ENCODE measurements at places on chromosomes 3 and 15.

DNA sequence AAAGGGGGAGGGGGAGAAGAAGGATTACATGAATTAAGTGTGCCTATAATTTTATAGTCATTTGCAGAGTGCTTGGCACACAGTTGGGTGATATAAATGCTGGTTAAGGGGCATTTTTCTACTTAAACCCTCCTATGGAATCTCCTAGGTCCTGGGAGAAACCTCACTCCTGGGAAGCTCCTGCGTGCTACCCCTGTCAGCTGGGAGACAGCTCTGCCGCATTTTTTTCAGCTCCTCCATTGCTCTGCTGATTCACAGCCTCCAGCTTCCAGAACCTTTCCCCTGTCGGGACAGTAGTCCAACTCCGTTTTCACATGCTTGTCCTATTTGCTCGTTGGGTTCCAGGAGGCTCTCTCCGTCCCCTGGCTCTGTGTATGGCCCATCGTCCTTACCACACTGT lies 59.2 kb downstream of the CHRD start:
- H3K4me3 ChIP-seq: no peak overlapping the region
- no peaks in the 10 kb centered on the region for H3K27me3 ChIP-seq
- H3K36me3 ChIP-seq: no peaks in the 10 kb centered on the region
- H3K27ac ChIP-seq: no peak overlapping the region
- H3K4me1 ChIP-seq: no peaks in the 10 kb centered on the region

DNA sequence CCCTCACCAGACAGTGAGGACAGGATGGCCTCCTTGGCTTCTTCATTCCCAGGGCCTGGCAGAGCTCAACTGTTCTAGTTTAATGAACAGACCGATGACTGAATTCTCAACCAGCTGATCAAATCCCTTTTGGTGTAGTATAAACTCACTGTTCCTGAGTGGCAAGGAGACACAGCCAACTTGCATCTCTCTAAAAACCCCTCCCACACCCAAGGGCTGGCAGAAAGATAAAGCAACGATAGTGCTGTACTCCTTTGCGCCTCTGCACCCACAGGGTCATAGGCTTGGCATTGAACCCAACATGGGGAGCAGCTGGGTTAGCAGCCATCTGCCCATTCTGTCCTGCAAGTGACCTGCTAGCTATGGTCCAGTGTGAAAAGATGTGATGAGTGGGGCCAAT lies 103.2 kb downstream of the RYK start:
- no peaks in the 10 kb centered on the region for H3K4me1 ChIP-seq
- no peak for DNase-seq
- no peaks in the 10 kb centered on the region for H3K36me3 ChIP-seq
- no peak overlapping the region for H3K4me3 ChIP-seq
- H3K27ac ChIP-seq: no peak overlapping the region

GRCh38 chr15:47846876-47847275 lies 129.6 kb downstream of the SEMA6D start:
- H3K27ac ChIP-seq: no peak overlapping the region
- no peak for DNase-seq

DNA sequence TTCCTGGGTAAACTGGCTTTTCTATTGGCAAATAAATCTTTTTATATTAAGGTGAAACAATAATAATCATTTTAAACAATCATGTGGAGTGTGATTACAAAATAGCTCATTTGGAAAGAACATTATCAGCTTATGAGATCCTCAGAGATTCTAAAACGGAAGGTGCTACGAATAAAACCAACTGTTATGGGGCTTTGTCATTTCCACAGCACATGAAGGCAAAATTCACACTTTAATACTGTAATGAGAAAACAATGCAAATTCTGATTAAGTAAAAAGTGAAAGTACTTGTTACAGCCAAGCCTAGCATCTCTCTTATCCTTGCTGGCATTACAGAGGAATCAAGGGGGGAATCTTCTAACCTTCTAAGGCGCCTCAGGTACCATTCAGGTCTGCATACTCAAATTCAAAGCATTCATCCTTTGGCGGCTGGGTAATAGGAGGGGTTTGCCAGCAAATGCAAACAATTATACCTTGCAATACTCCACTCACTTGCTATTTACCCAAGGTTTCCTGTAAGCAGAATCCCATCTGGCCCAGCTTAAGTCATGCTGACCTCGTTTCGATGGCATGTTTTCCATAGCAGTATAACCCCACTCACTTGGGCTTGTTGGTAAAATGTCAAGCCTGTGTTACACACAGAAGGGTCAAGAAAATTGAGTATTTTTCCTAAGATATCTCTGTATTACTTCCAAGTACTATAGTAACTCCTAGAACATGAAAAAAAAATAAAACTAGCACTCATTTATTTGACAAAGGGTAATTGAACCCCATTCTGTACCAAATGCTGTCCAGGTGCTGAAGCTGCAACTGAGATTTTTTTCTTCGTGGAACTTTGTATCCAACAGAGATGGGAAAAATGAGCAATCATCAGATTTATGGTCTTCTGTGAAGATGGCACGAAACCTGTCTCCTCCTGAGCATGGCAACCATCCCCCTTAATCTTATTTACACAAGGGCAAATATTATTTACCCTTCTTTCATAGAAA lies 183.7 kb upstream of the LMCD1 start:
- no peaks in the 10 kb centered on the region for H3K36me3 ChIP-seq
- H3K27ac ChIP-seq: no peak overlapping the region
- peaks cover 9% of the 10 kb centered on the region for H3K4me1 ChIP-seq
- peak; percentile 90 for DNase-seq
- no peaks in the 10 kb centered on the region for H3K27me3 ChIP-seq

DNA sequence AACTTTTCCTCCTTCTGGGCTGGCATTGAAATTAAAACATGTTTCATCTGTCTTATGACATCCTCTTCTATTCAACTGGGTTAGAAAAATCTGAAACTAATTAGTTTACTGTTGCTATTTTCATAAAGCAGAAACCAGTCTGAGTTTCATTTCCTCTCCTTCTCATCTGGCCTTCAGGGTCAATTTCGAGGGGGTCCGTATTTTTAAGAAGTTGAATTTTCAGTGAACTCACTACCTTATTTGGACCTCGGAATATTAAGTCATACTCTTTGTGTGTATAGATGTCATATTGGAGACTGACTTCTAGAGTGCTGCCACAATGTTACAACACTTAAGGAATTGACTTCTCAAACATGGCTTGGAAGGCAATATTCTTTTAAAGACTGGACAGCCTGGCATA lies 485.9 kb downstream of the SQOR start:
- H3K36me3 ChIP-seq: no peaks in the 10 kb centered on the region
- no peak for DNase-seq
- H3K4me3 ChIP-seq: no peak overlapping the region
- no peaks in the 10 kb centered on the region for H3K4me1 ChIP-seq
- no peak overlapping the region for H3K27ac ChIP-seq
- H3K27me3 ChIP-seq: no peaks in the 10 kb centered on the region

DNA sequence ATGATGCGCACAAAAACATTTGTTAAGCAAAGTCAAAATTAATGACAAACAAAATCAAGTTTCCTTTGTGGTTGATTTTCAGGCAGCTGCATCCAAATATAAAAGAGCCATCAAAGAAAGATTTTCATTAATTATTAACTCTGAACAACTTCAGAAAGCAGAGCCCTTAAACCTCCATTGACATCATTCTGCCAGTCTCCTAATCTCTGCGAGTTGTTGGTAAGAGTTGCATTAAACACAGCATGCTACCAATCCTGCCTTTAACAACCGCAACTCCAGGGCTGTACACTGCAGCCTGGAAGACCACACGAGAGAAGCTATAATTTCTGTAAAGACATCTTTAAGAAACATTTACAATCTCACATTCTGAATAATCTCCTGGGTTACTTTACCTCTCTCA lies 204.6 kb downstream of the NR2F2 start:
- no peak overlapping the region for H3K4me3 ChIP-seq
- DNase-seq: no peak
- no peaks in the 10 kb centered on the region for H3K27me3 ChIP-seq
- no peaks in the 10 kb centered on the region for H3K4me1 ChIP-seq
- H3K36me3 ChIP-seq: no peaks in the 10 kb centered on the region

DNA sequence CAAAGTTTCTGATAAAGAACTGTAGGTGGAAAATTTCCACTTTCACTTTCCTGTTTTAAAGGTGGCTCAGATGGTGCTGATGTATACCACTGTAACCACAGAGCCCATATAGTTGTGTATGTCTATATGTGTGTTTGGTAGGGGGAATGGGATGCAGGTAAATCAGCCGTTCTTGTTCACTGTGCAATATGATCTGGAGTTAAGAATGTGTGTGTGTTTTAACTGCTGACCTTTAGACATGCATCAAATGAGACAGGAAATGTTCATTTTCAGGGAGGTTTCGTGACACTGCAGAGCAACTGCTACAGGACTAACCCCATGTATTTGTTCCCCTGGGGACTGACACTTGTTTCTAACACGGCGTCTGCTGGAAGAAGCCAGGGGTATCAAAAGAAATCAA lies 180.5 kb downstream of the TAFA4 start:
- no peak for DNase-seq
- H3K4me3 ChIP-seq: no peak overlapping the region
- H3K36me3 ChIP-seq: no peaks in the 10 kb centered on the region
- H3K27ac ChIP-seq: no peak overlapping the region
- no peaks in the 10 kb centered on the region for H3K4me1 ChIP-seq

- no peak overlapping the region for H3K27ac ChIP-seq
- H3K4me3 ChIP-seq: no peak overlapping the region
- no peaks in the 10 kb centered on the region for H3K27me3 ChIP-seq
Observed at GRCh38 chr3:45078910-45079522, 52.9 kb downstream of the CLEC3B start.

- no peak overlapping the region for H3K27ac ChIP-seq
- H3K36me3 ChIP-seq: no peaks in the 10 kb centered on the region
- no peak for DNase-seq
- no peak overlapping the region for H3K4me3 ChIP-seq
Observed at GRCh38 chr3:31027191-31027761, 132.8 kb upstream of the GADL1 start.

- no peaks in the 10 kb centered on the region for H3K27me3 ChIP-seq
- no peaks in the 10 kb centered on the region for H3K36me3 ChIP-seq
- H3K27ac ChIP-seq: no peak overlapping the region
- peak; percentile 59 for DNase-seq
- no peak overlapping the region for H3K4me3 ChIP-seq
- peaks cover 9% of the 10 kb centered on the region for H3K4me1 ChIP-seq
Observed at GRCh38 chr15:31302778-31303725, 23.6 kb upstream of the KLF13 start.
